ENCODE measurements at places on chromosomes 1 and 21.

GRCh38 chr1:184583849-184584248 lies 170.8 kb downstream of the EDEM3 start:
- no peak for DNase-seq

DNA sequence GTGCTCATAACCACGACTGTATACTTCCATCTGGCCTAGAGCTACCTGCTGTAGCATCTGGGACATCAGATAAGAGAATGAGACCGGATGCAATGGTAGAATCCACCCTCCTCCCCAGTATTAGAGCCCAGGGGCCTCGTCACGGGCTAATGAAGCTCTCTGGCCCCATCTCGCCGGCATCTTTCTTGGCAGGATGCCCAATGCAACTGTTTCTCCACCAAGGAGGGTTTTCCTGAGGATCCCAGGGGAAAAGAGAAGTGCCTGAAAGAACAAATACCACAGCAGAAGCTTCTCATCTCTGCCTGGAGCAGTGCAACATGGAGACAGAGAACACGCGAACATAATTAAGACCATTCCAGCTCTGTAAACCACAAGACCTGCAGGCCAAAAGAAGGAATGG lies 80.0 kb downstream of the VWA5B1 start:
- no peak for DNase-seq

GRCh38 chr1:93710499-93711453 lies 29.1 kb upstream of the BCAR3 start:
- no peak for DNase-seq

- DNase-seq = no peak
These were observed 54.6 kb upstream of the ACTRT2 start for GRCh38 chr1:2966449-2967328.

DNA sequence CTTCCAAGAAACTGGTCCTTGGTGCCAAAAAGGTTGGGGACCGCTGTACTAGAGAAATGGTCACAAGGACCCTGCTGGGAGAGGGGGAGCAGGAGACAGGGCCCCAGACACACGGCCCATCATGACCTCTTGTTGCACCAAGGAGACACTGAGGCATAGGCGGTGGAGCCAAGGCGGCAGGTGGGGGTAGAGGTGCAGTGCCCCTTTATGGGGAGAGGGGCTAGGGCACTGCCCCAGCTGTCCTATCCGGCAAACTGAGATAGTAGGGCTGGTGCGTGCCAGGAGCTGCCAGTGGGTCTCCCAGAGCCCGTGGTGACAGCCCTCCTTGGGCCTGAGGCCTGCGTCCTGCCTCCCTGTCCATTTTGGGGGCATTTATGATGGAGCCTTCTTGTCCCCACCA lies 20.3 kb downstream of the TNNT2 start:
- no peak for DNase-seq

- DNase-seq = peak; percentile 35
These were observed 66.6 kb downstream of the FAM163A start for GRCh38 chr1:179809506-179810366.

DNA sequence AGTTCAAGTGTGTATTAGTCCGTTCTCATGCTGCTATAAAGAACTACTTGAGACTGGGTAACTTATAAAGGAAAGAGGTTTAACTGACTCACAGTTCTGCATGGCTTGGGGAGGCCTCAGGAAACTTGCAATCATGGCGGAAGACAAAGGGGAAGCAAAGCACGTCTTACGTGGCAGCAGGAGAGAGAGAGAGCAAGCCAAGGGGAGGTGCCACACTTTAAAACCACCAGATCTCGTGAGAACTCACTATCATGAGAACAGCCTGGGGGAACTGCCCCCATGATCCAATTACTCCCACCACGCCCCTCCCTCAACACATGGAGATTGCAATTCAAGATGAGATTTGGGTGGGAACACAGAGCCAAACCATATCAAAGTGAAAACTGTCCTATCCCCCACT lies 4.1 kb upstream of the MIS18A start:
- no peak for DNase-seq

DNA sequence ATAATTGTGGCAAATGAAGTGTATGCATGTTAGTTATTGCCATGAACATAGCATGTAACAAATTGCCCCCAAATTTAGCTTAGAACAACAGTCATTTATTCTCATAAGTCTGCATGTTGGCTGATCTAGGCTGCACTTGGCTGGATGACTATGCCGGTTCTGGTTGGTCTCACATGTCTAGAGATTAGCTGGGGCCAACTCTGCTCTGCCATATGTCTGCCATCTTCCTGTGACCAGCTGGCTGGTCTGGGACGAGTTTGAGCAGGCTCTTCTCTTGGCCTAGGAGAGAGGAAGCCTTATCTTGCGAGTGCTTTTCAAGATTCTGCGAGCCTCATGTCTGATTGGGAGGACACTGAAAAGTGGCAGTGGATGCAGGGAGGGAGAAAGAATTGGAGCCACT lies 198.3 kb upstream of the FAM78B start:
- DNase-seq = no peak

GRCh38 chr1:228146417-228147150 lies 3.1 kb upstream of the GJC2 start:
- no peak for DNase-seq

Data from stimulated activated CD8-positive, alpha-beta memory T cell treated with anti-CD3 and anti-CD28 coated beads, Interleukin-7, amount 100 ng/mL, for 4 hours (primary cell).